Stimulated activated CD4-positive, alpha-beta T cell treated with anti-CD3 and anti-CD28 coated beads, TNF-alpha, amount 100 ng/mL, for 24 hours (primary cell): ENCODE measurements at places on chromosomes 6 and 20.

DNA sequence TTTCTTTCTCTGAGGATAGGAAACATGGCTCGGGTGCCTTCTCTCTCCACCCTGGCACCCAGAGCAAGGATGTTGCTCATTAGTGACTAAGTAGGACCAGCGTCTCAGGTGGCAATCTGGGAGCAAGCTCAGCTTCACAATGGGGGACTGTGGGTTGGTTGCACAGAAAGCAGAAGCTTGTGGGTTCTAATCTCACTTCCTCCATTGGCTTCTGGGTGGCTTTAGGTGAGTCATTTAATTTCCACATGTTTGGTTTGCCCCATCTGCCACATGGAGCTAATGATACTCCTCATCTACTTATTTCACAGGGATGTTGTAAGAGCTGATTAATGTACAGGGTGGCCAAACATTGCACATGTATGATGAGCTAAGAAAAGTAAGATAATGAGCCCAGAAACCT lies 54.8 kb upstream of the AKIRIN2 start:
- DNase-seq: peak; percentile 28

DNA sequence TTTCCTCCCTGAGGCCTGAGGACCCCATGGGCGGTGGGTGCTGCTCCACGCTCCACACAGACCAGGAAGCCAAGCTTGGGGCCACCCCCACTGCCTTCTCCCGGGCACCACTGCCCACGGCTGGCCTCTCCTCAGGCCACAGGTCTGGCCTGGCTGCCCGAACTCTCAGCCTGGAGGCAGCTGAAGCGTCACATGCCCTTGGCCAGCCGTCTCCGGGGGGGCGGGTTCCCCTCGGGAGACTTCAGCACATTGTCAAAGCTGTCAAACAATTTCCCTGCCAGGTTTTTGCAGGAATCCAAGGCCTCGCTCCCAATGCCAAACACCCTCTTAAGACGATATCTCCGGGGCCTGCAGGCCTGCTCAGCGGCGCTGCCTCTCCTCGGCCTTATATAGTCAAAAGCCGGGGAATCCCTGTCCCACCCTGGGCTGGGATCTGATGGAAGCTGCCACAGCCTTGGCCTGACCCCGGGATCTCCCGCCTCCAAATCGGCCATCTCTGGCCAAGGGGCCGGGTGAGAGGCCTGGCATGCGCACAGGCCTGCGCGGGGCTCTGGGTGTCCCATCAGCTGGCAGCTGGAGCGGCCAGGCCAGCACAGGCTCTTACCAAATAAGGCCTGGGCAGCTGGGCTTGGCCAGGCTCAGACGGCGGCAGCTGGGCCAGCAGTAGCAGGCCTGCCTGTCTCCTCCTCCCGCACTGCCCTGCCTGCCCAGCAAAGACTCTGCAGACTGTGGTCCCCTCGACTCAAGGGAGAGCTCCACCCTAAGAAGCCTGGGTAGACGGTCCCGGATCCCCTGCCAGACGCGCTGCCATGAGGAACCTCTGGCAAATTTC lies 49.7 kb downstream of the RBM38 start:
- DNase-seq: no peak

GRCh38 chr6:131868836-131869235 lies 61.0 kb downstream of the ENPP1 start:
- no peak for DNase-seq

DNA sequence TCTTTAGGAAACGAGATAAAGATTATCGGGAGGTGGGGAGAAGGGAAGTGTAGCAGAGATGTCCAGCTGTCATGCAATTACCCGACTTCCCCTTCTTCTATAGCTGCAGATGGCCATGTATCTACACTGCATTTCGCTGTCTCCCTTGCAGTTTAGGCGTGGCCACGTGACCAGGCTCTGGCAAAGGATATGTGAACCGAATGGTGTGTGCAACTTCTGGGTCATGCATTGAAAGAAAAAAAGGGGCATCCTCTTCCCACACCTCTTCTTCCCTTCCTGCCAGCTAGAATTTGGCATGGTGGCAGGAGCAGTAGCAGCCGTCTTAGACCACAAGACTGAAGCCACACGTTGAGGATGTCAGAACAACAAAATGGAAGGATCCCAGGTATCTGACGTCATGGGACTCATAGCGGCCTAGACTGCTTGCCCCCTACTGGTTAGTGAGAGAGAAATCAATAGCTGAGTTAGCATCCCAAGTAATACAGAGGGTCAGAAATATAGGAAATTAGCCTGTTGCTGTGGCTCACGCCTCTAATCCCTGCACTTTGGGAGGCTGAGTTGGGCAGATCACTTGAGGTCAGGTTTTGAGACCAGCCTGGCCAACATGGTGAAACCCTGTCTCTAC lies 32.8 kb downstream of the TCF15 start:
- no peak for DNase-seq

GRCh38 chr6:144315226-144315980 lies 30.3 kb downstream of the UTRN start:
- DNase-seq: no peak

- DNase-seq: no peak
Measured at GRCh38 chr6:104418125-104418524, 441.6 kb downstream of the HACE1 start.

GRCh38 chr6:75460681-75461080 lies 32.9 kb downstream of the FILIP1 start:
- DNase-seq: no peak

GRCh38 chr6:39327507-39327906 lies 5.0 kb upstream of the KCNK16 start:
- DNase-seq: no peak

GRCh38 chr6:149951626-149952025 lies 9.8 kb downstream of the ULBP2 start:
- DNase-seq: no peak

DNA sequence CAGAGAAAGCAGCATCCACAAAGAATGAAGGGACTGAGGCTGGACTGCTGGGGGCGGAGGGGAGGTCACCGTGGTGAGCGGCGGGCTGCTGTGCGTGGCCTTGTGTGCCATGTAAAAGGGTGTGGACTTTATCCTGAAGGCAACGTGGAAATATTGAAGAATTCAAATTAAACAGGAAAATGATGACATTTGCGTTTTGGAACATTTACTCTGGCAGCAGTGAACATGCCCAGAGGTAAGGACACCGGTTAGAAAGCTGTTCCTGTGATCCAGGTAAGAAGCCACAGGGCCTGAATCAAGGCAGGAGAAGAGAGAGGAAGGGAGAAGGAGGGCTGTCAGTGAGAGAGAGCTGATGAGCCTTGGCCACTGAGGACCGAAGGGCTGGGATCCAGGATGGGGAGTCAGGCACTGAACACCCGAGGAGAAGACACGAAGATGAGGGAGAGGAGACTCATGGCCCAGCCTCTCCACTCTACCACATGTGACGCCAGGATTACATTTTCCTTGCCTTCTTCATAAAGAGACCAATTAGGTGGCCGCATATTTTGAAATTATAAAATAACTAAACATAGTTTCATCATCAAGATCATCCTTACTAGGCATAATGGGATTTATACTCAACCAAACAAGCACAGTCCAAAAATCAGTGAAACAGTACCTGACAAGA lies 58.4 kb downstream of the TRAM2 start:
- no peak for DNase-seq

- DNase-seq: no peak
Measured at GRCh38 chr20:56986931-56987720, 279.3 kb downstream of the BMP7 start.

DNA sequence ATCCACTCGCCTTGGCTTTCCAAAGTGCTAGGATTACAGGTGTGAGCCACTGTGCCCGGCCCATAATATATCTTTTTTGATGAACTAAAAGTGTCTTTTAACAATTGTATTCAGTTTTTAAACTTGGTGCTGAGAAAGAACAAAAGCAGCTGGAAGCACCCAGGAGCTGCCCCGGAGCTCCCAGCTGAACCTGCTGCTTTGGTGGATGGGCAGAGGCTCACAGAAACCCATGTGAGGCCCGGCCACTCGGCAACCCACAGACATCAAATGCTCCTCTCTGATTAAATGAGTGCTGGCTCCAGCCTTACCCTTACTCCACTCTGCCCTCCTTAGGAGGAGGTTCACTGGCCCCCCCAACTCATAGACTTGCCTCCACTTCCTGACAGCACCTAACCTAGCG lies 59.4 kb upstream of the FRMD1 start:
- no peak for DNase-seq

- DNase-seq: no peak
Measured at GRCh38 chr20:47974234-47974878, 189.1 kb upstream of the SULF2 start.

- no peak for DNase-seq
Measured at GRCh38 chr6:87918461-87918941, 129.1 kb upstream of the SPACA1 start.

GRCh38 chr20:53346335-53346648 lies 247.3 kb downstream of the ZNF217 start:
- no peak for DNase-seq

DNA sequence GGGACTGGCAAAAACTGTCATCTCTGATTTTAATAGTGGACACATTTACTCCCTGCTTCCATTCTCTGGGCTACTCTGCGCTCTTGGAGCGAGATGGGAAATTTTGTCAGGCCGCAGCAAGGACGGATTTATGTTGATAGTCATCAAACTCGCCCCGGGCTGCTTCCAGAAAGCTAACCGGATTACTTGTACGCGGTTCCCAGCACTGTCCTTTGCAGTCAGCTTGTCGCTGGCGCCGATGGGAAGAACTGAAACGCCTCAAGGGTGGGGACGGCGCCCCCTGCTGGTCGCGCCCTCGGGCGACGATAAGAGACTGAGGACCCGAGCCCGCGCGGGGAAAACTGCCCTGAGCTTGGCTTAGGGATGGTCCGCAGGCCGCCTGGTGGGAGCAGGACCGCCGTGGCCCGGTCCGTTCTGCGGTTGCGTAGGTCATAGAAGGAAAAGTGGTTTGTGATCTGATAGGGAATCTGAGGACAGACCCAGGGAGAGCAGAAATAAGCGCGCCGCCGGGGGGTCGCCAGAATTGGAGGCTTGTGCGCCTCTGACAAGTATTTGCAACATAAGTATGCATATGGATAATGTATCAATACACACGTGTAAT lies 984 bp upstream of the ABT1 start:
- peak; percentile 86 for DNase-seq

DNA sequence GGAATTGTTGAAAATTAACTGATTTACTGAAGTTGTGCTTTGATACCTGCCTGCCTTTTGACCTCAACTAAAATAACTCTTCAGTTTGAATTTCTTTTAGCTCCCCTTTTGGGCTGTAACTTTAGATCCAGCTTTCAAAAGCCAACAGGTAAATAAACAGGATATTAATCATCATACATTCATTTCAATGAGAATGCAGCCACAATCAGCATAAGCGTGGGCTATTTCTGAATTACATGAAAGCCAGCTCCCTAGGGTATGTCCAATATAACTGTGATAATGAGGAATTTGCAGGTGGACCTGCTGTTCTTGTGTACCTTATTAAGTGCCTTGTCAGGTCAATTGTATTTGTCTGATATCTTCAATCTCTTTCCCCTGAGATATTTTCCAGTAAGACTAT lies 830.6 kb downstream of the KIF16B start:
- DNase-seq: no peak

GRCh38 chr6:5814116-5814515 lies 192.6 kb downstream of the NRN1 start:
- no peak for DNase-seq
